SHP77 treated with DMSO at 0.1 percent for 48 hours (cell line): ENCODE measurements at places on chromosomes 1 and 21.

GRCh38 chr1:231315887-231316286, 21.8 kb downstream of the EXOC8 start:
- DNase-seq = no peak

DNA sequence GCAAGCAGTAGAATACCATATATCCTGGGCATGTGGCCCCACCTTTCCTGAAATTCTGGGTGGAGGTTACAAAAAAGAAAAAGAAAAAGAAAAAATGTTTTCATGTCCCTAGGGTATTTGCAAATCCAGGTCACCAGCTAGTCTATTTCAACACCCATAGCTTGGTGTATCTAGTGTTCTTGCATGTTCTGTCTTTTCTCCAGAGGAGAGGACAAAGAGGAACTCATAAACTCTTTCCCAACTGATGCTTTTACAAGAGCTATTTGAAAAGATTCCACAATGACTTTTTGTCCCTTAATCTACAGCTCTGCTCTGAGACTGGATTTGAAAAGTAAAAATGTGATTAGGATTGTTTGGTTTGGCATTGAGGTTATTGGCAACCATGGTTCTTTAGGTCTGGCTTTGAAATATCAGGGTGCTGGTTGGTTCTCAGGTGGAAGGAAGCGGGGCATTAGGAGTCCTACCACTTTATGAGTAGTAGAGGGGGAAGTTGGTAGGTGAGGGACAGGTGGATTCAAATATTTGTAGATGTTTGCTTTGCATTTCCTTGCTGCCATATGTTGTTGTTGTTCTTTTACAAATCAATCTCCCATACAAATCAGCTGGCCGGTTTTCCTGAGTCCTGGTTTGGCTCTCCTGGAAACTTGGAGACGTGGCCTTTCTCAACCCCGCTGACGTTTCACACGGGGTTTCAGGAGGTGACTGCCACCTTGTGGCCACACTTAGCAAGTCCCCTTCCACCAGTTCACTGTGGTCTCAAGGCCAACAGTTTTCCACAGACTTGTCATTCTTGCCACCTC, 126.7 kb upstream of the KIAA0040 start:
- DNase-seq = peak; percentile 56

DNA sequence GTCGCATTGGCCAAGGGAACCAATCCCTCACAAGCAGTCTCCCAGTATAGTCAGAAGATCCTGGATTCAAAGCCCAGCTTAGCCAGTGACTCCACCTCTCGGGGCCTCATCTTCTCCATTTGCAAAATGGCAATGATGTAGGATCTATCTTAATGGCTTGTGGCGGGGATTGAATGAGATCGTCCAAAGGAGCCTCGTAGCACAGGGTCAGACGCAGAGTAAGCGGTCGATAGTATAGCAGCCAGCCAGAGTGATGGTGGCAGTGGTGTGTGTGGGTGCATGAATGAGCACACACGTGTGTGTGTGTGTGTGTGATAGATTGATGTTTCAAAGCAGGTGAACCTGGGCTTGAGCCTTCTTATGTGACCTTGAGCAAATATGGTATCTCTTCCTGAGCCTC, 79.8 kb upstream of the WNT4 start:
- no peak for DNase-seq

DNA sequence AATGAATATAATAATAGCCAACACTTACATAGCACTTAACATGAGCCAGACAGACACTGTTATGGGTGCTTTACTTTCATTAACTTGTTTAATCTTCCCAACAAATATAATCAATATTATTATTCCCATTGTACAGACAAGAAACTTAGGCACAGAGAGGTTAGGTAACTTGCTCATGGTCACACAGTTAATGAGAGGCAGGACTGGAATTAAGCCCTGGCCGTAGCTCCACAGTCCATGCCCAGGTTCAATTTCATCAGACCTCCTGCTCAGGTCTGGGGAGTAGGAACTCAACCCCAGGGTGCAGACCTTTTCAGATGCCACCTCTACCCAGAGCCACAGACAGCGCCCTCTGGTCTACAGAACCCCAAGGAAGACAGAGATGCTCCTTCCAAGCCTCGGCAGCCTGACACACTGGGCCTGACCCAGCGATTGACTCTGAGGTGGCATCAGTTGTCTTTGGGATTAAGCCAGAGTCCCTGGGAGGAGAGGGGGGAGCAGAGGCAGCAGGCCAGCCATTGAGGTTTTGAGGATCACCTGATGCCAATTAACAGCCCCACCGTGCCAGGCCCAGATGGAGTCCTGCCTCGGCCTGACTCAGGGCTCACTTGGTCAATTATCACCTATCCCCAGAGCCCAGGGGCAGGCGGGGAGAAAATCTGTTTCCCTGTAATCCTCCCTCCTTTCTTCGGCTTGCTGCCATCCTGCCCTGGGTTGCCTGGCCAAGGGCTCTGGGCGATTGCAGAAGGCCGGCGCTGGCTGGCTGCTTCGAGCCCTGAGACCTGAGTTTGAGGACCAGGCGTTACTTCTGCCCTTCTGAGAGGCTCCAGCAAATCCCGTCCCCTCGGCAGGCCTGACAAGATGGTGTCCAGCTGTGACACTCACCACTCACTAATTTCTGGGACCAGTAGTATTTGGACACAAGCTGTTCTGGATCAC, 116.7 kb downstream of the LACTBL1 start:
- no peak for DNase-seq

- DNase-seq = no peak
Measured at GRCh38 chr1:19222979-19223824, 13.1 kb upstream of the UBR4 start.

DNA sequence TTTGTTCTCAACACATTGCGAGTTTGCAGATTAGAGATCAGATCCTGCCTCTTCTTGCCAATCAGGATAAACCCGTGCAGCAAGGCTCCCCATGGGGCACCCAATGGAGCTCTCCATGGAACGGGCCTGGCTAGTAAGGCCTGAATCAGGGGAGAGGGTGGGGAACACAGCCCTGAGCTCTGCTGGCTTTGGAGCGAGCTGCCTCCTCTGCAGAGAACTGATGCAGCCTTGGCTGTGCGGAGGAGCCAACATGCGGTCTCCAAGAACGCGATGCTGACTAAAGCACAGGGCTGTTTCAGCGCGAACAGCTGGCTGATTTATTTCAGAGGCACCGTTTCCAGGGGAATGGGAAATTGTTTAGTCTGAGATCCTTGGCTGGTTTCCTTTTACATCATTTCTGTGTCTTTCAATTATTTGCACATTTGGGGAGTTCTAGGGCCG, 139.7 kb downstream of the TSEN15 start:
- DNase-seq = no peak

GRCh38 chr1:107277022-107277421, 136.2 kb downstream of the NTNG1 start:
- no peak for DNase-seq

DNA sequence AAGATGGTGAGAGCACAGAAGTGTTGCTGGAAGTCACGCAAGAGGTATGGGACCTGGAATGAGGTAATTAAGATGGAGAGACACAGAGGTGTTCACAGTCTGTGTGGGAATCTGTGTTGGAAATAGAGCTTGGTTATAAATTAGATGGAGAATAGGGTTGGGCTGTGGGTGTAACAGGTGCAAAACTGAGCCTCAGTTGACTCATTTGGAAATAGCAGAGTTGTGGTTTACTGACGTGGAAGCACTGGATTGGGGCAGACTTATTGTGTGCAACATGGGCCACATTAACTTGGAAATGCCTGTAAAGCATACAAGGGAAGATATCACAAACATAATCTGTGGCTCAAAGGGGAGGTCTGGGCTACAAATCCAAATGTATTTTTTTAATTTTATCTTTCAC, 13.0 kb downstream of the CAMSAP2 start:
- DNase-seq = no peak

- no peak for DNase-seq
Measured at GRCh38 chr1:59979666-59980065, 53.1 kb upstream of the CYP2J2 start.

DNA sequence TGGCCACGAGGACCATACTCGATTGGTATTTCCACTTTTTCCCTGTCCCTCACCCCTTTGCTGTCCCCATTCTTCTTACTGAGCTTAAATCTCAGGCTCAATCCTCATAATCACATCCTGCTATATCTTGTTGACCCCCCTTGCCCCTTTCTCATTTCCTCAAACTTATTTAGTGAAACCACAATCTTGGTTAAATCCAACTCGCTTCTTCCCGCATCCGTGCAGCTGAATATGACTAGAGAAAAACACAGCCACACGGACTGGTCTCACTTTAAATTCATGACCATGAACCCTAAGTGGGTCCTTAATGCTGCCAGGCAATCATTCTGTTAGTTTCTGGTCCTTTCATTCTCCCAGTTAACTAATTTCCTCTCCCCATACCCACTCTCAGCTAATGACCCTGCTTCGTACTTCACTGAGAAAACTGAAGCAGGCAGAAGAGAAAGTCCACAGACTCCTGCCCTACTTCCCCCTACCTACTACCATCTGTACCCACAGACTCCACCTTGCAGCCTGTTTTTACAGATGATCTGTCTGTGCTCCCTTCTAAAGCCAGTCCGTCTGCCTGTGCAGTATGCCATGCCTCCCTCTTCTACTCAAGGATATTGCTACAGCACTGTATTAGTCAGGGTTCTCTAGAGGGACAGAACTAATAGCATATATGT, 96.8 kb upstream of the LMO4 start:
- DNase-seq = no peak

GRCh38 chr1:232353001-232353400, 276.9 kb downstream of the SIPA1L2 start:
- no peak for DNase-seq

GRCh38 chr1:57674801-57675200, 250.9 kb upstream of the DAB1 start:
- no peak for DNase-seq

- DNase-seq = no peak
Measured at GRCh38 chr1:179046808-179047635, 21.3 kb downstream of the FAM20B start.

DNA sequence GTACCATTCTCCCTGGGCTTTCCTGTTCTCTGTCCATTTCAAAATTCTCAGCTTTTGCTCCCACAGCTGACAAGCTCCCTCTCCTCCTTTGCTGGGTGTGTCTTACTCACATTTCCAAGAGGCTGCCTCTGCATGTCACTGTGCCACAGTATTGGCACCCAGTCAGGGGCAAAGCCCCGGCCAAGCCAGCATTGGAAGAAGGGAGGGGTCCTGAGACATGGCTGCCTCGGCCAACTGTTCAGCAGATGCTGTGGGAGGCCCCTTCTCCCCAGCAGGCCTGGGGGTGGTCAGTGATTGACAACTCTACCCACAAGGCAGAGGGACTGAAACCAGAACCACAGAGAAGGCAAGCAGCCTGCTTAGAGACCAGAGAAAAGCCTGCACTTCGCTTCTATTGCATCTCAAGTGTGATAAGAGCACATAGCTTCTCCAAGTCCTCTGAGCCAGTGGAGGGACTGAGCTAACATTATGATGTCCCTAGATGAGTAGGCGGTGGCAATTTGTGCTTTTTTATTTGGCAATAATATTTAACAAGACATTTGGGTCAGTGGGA, 294.1 kb downstream of the SIPA1L2 start:
- no peak for DNase-seq

GRCh38 chr1:217253985-217254384, 376.9 kb downstream of the GPATCH2 start:
- no peak for DNase-seq

DNA sequence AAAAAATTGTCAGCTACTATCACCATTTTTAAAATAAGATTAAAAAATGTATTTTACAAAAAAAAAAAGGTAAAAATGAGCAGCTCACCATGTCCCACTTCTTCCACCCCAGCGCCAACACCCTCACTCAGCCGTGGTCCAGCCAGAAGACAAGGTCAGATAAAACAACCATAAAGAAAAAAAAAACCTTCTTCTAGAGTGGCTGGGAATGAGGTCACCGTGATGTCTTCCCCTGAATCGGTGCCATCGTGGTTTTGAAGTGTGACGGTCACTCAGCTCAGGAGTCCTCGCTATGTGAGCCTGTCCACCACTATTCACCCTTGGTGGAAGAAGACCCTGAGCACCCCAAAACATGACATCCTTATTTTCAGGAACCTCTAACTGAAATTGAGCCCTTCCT, 38.1 kb downstream of the B3GALT5 start:
- DNase-seq = no peak

DNA sequence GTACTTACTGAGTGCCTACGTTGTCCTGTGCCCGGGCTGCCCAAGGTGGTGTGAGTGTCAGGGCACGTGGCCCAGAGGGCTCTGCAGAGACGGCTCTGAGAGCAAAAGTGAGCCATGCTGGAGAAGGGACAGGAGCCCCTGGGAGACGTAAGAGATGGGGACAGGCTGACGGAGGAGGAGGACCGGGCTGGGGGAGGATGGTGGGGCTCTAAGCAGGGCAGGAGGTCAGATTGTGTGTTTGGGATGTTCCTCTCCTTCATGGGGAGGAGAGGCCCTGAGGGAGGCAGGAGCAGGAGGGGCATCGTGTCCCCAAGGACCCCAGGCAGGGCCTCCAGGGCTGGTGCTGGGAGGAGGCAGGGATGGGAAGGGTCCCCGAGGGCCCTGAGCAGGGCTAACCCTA, 158.9 kb downstream of the PCBP3 start:
- DNase-seq = no peak

GRCh38 chr1:246661451-246661850, 62.8 kb upstream of the SCCPDH start:
- no peak for DNase-seq

GRCh38 chr1:202821467-202821866, 10.7 kb downstream of the PCAT6 start:
- DNase-seq = no peak

DNA sequence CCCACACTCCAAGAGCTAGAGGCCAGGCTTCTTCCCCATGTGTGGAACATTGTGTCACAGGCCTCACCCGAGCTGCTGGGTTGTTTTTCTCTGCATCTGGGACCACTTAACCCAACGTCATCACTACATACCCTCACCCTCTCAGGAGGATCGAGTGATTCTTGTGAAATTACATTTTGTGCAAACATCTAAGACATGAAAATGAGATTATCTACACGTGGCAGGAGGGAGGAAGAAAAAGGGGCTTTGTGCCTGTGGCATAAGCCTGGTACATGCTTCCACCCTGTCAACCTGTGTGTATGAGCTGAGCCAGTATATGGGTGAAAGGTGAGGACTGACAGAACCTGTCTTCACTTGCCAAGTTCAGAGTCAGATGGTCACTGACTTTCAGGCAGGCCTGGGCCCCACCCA, 1.6 kb downstream of the CPT2 start:
- DNase-seq = no peak

- DNase-seq = no peak
Measured at GRCh38 chr1:12338017-12338416, 108.2 kb downstream of the VPS13D start.

DNA sequence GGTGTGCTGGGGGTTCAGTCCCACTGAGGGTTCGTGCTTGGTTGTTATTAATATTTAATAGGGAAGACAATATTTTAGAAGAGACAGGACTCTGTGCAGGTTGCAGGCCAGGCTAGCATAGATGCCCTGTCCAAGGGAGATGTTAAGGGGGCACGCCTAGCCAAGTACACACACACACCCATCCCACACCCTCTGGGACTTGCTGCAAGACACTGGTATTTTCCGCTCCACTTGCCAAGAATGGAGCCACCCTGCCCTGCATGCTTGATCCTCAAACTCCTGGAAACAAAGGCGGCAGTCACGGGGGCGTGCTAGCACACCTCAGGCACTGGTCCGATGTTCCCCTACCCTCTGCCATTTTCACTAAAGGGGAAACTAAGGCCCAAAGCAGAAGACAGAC, 99.1 kb downstream of the MRPL37 start:
- no peak for DNase-seq
